Daoy (cell line): ENCODE measurements at places on chromosomes 16 and 17. TPM values are rescaled to one million over a fixed set of nuclear protein-coding genes. Genes with fewer than 3 reads are reported as not detected.

Gene RBFOX1
- not detected in 2 replicates for total RNA-seq

Gene ABCC12
- total RNA-seq, result not detected in 2 replicates

Gene CYGB
- 8.3 and 16.0 TPM in 2 replicates for total RNA-seq

Gene CCDC200
- not detected in 2 replicates for total RNA-seq

Gene TPSG1
- 0.23 TPM in 1 of 2 replicates, not detected in the other for total RNA-seq

Gene SMTNL2
- total RNA-seq, result not detected in 2 replicates

Gene TBC1D28
- not detected in 2 replicates for total RNA-seq

Gene CES5A
- total RNA-seq, result not detected in 2 replicates

Gene SRSF1
- 499 and 574 TPM in 2 replicates for total RNA-seq

Gene KRT36
- total RNA-seq, result not detected in 2 replicates

Gene RCVRN
- total RNA-seq, result not detected in 2 replicates

Gene CLDN9
- not detected in 2 replicates for total RNA-seq

Gene CCL14
- total RNA-seq, result not detected in 2 replicates

Gene FLYWCH1
- total RNA-seq, result 32.3 and 42.3 TPM in 2 replicates

Gene AXIN2
- total RNA-seq, result 1.9 and 2.7 TPM in 2 replicates

Gene GPR139
- total RNA-seq, result not detected in 2 replicates

Gene CA5A
- not detected in 2 replicates for total RNA-seq

Gene FBXW10B
- total RNA-seq, result 4.2 and 4.9 TPM in 2 replicates

Gene TP53TG3C
- 0.69 and 3.5 TPM in 2 replicates for total RNA-seq

Gene KRT31
- total RNA-seq, result not detected in 2 replicates

Gene FAHD1
- 26.6 and 50.7 TPM in 2 replicates for total RNA-seq

Gene CBX8
- total RNA-seq, result 4.5 and 4.9 TPM in 2 replicates

Gene DNAI2
- total RNA-seq, result not detected in 2 replicates
